ENCODE measurements at places on chromosomes 2 and 18.

- no peak for DNase-seq
Observed at GRCh38 chr2:135225781-135226180, 173.7 kb downstream of the RAB3GAP1 start.

- no peak for DNase-seq
Observed at GRCh38 chr2:157933160-157933920, 57.2 kb upstream of the ACVR1 start.

DNA sequence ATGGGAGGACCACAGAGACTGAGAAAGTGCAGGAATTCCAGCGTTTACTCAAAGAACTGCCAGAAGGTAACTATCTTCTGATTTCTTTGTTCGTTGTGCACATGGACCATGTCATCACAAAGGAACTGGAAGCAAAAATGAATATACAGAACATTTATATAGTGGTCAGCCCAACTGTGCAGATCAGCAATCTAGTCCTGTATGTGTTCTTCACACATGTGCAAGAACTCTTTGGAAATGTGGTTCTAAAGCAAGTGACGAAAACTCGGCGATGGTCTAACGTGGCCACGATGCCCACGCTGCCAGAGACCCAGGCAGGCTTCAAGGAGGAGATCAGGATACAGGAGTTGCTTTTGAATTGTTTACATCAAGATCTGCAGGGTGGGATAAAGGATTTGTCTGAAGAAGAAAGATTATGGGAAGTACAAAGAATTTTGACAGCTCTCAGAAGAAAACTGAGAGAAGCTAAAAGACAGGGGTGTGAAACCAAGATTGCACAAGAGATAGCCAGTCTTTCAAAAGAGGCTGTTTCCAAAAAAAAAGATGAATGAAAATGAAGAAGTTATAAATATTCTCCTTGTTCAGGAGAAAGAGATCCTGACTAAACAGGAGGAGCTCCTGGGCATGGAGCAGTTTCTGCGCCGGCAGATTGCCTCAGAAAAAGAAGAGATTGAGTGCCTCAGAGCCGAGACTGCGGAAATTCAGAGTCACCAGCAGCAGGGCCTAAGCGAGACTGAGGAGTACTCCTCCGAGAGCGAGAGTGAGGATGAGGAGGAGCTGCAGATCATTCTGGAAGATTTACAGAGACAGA is 8.3 kb upstream of the CHST10 start:
- peak; percentile 45 for DNase-seq

- no peak for DNase-seq
Observed at GRCh38 chr18:61743775-61744531, 148.9 kb downstream of the RNF152 start.

GRCh38 chr2:227198866-227199265 is 34.4 kb downstream of the COL4A3 start:
- DNase-seq, result no peak

DNA sequence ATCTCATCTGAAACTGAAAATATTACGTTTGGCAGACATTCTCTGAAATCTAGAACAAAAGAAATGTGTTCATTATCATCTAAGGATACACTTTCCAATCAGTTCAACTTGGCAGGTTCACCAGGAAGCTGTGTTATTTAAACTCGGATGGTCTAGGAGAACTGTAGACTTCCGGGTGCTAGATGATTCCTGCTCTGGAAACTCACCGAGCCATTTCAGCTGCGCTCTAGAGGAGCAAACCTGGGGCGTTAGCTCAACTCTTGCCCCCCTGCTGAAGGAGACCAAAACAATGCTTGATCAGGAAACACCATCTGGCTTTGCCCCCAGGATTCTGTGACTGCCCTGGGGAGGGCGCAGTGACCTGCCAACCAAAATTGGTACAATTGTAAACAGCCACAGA is 22.9 kb downstream of the MLPH start:
- DNase-seq, result no peak

DNA sequence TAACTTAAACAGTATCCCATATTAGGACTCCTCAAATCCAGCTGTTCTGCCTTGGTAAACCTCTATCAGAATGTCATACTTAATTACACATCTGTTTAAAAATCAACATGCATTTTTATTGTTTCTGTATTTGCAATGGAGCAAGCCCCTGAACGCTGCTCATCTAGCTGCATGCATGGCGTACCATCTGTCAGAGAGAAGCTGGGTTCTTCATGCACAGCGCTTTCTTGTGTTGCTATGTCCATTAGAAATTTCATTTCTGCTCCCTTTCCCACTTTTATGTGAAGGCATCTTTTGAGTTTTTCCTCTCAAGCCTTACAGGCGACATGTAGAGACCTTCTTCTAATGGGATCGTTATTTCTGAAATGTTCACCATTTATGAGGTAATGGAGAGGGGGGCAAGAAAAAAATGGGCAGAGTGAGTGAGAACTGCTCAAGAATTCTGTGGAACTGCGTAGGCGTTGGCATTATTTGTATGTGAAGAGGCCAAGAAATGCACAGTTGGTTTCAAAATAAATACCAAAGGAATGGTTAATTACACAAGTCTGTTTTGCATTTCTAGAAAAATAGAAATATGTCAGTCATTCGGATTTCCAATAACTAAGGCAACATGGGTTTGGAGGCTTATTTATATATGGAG is 31.6 kb downstream of the INSIG2 start:
- DNase-seq, result no peak

DNA sequence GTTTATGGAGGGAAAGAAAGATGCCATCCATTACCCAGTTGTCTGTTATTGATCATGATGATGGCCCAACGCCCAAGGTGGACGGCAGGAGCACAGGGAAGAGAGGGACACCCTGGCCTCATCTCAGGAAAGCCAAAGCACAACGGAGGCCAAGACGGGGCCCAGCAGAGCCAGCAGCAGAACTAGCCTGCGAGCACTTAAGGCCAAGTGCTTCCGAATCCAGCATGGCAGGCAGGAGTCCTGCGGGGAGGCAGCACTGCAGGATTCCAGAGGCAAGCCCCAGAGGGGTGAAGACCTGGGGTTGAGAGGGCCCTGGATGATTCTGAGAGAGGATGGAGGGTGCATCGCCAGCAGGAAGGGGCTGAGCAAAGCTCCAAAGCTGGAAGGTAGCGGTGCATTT is 28.3 kb upstream of the KLHL29 start:
- no peak for DNase-seq

- DNase-seq, result no peak
Observed at GRCh38 chr18:48157956-48158355, 227.5 kb upstream of the SMAD2 start.

DNA sequence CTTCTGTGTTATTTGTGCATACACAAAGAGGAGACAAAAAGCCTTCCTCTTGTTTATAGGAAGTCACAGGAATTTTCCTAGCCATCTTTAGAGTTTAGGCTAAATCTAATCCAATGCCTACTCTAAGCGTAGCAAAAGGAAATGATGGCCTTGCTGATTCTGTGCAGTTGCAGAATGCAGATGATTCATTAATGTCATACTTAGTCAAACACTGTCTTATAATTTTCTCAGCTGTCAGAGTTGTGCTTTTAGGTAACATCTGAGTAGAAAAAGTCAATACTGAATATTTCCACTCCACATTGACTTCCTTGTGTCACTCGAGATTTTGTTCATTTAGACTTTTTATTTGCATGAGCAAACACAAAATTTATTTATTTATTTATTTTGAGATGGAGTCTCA is 157.9 kb upstream of the FOSL2 start:
- no peak for DNase-seq

DNA sequence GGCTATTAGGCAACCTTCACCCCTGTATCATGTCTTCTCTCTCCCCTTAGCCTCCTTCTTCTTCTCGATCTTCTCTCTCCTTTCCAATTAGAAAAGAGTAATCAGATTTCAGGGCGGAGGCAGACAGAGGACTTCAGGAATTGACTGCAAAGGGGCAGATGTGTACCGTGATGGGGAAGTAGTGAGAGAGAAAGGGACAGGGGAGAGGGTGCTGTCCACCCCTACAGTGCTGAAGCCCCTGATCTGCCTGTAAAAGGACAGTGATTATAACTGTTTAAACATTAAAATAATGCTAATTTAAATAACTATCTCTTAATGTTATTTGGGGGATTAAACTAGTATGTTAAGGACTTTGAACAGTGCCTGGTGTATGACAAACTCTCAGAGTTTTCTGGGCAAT is 178.5 kb downstream of the ACTR3 start:
- peak; percentile 35 for DNase-seq

DNA sequence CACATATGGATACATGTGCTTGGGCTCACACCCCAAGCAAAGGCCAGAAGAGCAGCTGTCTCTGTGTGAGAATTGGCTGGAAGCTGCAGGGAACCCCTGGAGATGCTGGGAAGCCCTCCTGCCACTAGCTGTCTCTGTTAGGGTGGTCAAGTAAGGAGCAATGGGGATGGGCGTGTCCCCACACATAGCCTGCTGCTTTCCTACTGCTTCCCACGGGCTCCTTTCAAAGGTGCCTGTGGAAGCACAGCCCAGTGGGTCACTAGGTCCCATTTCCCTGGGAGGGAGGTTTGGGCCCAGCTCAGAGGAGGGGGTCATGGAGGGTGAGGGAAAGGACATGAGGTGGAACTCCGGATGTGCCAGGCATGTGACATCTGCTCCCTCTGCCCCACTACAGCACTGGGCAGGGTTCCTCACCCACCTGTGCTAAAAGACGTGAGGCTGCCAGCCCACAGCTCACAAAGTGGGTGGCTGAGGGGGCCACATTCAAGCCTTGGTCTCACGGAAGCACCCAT is 24.4 kb upstream of the MAL start:
- DNase-seq, result no peak

GRCh38 chr18:58416704-58417683 is 211.9 kb downstream of the ALPK2 start:
- no peak for DNase-seq

DNA sequence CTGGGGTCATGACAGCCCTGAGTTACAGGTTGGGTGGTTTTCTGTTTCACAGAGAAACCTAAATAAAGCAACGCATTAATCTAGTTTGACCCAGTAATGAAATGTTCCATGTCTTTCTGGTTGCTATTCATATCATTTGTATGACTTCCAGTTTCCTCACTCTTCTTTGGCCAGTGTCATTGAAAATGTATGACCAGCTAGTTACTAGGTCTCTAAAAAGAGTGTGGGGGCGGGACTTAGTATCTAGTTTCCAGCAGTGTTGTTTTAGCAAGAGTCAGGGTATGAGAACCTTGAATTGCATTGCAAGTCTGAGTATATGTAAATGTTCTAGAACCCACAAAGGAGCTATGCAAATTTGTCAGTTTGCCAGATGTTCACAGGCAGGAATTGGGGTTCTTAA is 47.7 kb downstream of the SLC9A2 start:
- DNase-seq, result no peak

DNA sequence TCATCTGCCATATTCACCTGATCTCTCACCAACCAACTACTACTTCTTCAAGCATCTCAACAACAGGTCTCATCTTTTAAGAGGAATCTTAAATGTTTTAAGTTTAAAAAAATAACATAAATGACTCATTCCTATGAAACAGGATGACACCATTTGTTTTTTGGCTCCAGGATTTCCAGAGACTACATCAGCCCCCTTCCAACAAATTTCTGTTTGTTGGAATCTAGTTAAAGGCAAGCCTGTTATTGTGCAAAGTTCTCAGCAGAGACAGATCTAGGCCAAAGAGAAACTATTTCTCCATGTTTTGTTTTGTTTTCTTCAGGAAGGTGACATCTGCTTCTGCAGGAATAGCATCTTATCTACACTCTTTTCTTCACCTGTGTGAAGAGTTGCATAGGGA is 204.8 kb upstream of the SH3BP4 start:
- DNase-seq, result no peak

DNA sequence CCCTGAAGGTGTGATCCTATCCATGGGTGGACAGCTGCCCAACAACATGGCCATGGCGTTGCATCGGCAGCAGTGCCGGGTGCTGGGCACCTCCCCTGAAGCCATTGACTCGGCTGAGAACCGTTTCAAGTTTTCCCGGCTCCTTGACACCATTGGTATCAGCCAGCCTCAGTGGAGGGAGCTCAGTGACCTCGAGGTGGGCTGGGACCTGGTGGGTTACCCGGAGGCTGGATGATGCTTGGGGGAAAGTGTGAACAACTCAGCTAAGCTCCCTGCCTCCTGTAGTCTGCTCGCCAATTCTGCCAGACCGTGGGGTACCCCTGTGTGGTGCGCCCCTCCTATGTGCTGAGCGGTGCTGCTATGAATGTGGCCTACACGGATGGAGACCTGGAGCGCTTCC is 16.2 kb downstream of the CAD start:
- no peak for DNase-seq

DNA sequence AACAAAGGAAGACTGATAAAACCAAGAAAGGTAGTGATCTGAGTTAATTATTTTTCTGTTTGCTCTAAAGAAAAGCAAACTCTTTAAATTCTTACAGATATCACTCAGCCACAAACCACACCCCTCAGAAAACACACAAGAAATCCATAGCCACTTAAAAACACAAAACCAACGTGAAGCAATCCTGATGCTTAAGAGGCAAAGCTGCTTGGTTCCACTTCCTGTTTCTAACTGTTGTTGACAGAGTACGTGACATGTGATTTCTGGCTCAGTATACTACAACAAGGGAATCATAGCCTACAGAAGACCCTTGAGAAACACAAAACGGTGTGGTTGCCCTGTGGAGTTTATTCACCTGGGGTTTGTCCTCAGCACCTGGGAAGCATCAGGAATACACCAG is 240.9 kb upstream of the APCDD1 start:
- DNase-seq, result peak; percentile 88

GRCh38 chr2:42752314-42752713 is 11.6 kb downstream of the OXER1 start:
- DNase-seq, result peak; percentile 95

DNA sequence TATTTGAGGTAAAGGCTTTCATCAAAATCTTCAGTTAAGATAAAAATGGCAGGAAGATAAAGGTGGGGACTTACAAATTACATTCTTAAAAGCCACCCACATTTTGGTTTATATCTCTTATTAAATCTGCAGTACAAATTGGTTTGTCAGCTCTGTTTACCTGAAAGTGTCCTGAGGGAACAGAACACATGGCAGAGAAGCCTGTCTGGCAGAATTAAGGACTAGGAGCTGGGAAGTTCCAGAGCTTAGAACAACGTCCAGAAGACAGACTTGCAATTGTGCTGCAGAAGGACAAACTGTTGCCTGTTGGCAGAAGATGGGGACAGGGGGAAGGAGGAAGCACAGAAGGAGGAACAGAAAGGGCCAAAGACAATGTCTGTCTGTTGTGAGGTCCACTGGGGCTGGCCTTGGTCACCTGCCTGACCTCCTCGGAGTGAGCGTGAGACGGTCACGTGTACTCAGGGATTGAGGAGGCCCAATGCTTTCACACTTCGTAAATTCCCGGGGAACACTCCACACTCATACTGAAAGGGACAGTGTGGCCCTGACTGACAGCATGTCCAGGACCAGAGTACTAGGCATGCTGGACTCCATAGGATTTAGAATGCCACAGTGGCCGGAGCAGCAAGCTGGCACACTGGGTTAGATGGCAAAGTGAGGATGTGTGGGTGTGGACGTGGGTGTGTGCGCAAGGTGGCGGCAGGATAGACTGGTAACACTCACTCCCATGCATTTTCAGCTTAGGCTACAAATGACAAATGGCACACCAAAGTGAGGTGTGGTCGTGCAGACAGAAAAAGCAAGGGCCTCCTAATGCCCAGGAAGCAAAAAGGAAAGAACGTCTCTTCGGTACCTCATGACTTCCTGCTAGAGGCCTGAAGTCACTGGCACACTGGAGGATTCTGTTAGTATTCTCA is 210.9 kb upstream of the REV1 start:
- DNase-seq, result no peak

All from hematopoietic multipotent progenitor cell treated with erythropoietin and hydrocortisone succinate and interleukin-3 and kit ligand, for 4 days (in vitro differentiated cells).